ENCODE measurements at places on chromosomes 12 and 14. TPM values are rescaled to one million over a fixed set of nuclear protein-coding genes. Genes with fewer than 3 reads are reported as not detected.

ARMH4 gene
- total RNA-seq: 1.4 TPM

LDHB gene
- total RNA-seq: 654 TPM

POU6F1 gene
- 0.64 TPM for total RNA-seq

GAS2L3 gene
- total RNA-seq: 0.64 TPM

BEGAIN gene
- total RNA-seq: 3.8 TPM

SDR9C7 gene
- not detected for total RNA-seq

RNASE1 gene
- total RNA-seq: not detected

OR6S1 gene
- not detected for total RNA-seq

FBXO33 gene
- total RNA-seq: 18.3 TPM

TMPRSS12 gene
- not detected for total RNA-seq

ST8SIA1 gene
- 0.85 TPM for total RNA-seq

DTX1 gene
- total RNA-seq: not detected

SERPINA9 gene
- total RNA-seq: not detected

TTC9 gene
- total RNA-seq: 6.4 TPM

TEP1 gene
- total RNA-seq: 15.6 TPM

CLEC7A gene
- total RNA-seq: not detected

TOMM20L gene
- not detected for total RNA-seq

KCNK10 gene
- not detected for total RNA-seq

ADAM21 gene
- 0.64 TPM for total RNA-seq

GSC gene
- not detected for total RNA-seq

RNF212B gene
- not detected for total RNA-seq

LAG3 gene
- not detected for total RNA-seq

KLRD1 gene
- 0.24 TPM for total RNA-seq

SPIC gene
- total RNA-seq: not detected

HSPB8 gene
- total RNA-seq: 0.43 TPM
